ENCODE measurements at places on chromosomes 6 and 20. TPM values are rescaled to one million over a fixed set of nuclear protein-coding genes. Genes with fewer than 3 reads are reported as not detected.

The NDUFAF5 gene
- total RNA-seq: 35.9 TPM

The RIMS4 gene
- 16.3 TPM for total RNA-seq

DNA sequence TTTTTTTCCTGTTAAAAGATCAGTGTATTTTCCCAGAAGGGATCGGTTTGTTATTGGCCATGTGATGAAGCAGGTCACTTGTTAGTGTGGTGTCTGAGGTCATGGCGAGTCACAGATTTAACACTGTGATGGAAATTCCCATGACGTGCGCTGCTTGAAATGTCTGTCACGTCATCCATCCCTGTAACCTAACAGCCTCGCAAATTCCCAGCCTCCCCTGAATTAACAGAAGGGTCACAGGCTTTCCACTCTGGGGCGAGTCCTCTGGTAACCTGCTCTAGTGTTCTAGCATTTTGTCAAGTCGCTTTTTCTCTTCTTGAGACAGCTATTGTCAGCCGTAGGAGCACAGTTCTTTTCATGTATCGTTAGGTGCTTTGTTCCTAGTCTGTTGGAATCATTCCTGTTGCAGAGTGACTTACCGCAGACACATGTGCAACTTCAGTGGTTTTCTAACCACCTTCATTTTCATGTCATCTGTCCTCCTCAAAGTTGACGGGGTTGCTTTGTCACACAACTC is 137.2 kb downstream of the MAP3K4 start:
- peaks cover 95% of the 10 kb centered on the region for H3K36me3 ChIP-seq
- H3K27me3 ChIP-seq: no peaks in the 10 kb centered on the region
- H3K27ac ChIP-seq: no peak overlapping the region
- no peaks in the 10 kb centered on the region for H3K4me1 ChIP-seq
- DNase-seq: no peak

DNA sequence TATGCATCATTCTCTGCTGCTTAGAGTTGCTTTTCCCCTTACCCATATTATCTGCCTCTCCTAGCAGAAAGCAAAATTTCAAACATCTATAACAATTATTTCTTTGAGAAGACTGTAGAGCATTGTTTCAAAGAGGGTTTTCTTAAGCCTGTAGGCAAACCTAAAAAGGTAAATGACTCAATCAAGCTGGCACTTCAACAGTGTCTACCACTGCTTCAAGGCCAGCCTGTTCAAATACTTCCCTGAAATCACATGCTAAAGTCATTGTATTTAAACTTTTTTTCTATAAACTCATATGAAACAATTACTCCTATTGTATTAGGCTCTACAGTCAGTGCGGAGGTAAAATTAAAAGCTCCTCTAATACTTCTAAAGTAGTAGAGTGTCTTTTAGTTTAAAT is 87.1 kb downstream of the OGFRL1 start:
- H3K4me1 ChIP-seq: no peaks in the 10 kb centered on the region
- H3K27ac ChIP-seq: no peak overlapping the region
- no peak overlapping the region for H3K4me3 ChIP-seq
- H3K36me3 ChIP-seq: no peaks in the 10 kb centered on the region
- DNase-seq: no peak

The MOXD1 gene
- total RNA-seq: 2.5 TPM

The GPR6 gene
- 0.20 TPM for total RNA-seq

The ZSCAN31 gene
- 3.6 TPM for total RNA-seq

DNA sequence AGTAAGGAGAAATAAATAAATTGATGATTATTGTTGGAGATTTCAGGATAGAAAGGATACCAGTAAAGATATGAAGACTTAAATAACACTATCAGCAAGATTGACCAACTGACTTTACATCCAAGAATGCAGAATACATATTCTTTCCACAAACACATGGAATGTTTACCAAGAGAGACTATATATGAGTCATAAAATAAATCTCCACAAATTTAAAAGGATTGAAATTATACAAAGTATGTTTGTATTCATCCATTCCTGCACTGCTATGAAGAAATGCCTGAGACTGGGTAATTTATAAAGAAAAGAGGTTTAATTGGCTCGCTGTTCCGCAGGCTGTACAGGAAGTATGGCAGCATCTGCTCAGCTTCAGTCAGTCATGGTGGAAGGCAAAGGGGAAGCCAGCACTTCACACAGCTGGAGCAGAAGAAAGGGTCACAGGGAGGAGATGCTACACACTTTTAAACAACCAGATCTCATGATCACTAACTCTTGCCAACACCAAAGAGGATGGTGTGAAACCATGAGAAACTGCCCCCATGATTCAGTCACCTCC is 56.7 kb upstream of the TNFRSF21 start:
- H3K27ac ChIP-seq: no peak overlapping the region
- no peaks in the 10 kb centered on the region for H3K4me1 ChIP-seq
- no peaks in the 10 kb centered on the region for H3K27me3 ChIP-seq

GRCh38 chr20:25227317-25227831 is 20.5 kb upstream of the PYGB start:
- no peaks in the 10 kb centered on the region for H3K36me3 ChIP-seq
- H3K27ac ChIP-seq: no peak overlapping the region
- H3K4me3 ChIP-seq: no peak overlapping the region
- no peaks in the 10 kb centered on the region for H3K27me3 ChIP-seq

The SYCP2L gene
- total RNA-seq: 3.5 TPM

The CST7 gene
- total RNA-seq: not detected

The SNPH gene
- 1.8 TPM for total RNA-seq

- H3K4me1 ChIP-seq: peaks cover 6% of the 10 kb centered on the region
- no peak overlapping the region for H3K27ac ChIP-seq
- H3K27me3 ChIP-seq: no peaks in the 10 kb centered on the region
- no peak overlapping the region for H3K4me3 ChIP-seq
- no peak for DNase-seq
These were observed 460.2 kb upstream of the BTBD3 start for GRCh38 chr20:11457488-11457887.

The C20orf202 gene
- 0.13 TPM for total RNA-seq

The MTFR2 gene
- total RNA-seq: 11.8 TPM
